ENCODE measurements at places on chromosomes 16 and 17. TPM values are rescaled to one million over a fixed set of nuclear protein-coding genes. Genes with fewer than 3 reads are reported as not detected.

- H3K27ac ChIP-seq: no peak overlapping the region
- H3K36me3 ChIP-seq: peaks cover 2% of the 10 kb centered on the region
- DNase-seq: no peak
- peaks cover 19% of the 10 kb centered on the region for H3K4me1 ChIP-seq
Measured at GRCh38 chr16:79164388-79164995, 436.0 kb downstream of the MAF start.

- H3K36me3 ChIP-seq: no peaks in the 10 kb centered on the region
- H3K4me3 ChIP-seq: no peak overlapping the region
- no peaks in the 10 kb centered on the region for H3K27me3 ChIP-seq
- H3K27ac ChIP-seq: no peak overlapping the region
Measured at GRCh38 chr16:72805486-72805885, 242.4 kb downstream of the ZFHX3 start.

DNA sequence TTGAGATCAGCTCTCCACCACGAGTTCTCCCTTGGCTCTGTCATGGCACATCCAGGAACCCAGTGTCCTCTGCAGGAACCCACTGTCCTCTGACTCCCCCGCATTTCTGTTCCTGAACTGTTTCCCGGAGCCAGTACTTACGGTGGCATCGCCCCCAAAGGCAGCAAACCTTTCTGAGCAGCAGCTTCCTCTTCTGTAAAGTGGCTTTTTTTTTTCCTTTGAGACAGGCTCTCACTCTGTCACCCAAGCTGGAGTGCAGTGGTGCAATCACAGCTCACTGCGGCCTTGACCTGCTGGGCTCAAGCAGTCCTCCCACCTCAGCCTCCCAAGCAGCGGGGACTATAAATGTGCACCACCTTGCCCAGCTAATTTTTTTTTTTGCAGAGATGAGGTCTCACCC lies 32.2 kb downstream of the NAGPA start:
- no peaks in the 10 kb centered on the region for H3K36me3 ChIP-seq
- H3K4me3 ChIP-seq: no peak overlapping the region
- no peak overlapping the region for H3K27ac ChIP-seq
- no peaks in the 10 kb centered on the region for H3K4me1 ChIP-seq
- DNase-seq: no peak

DNA sequence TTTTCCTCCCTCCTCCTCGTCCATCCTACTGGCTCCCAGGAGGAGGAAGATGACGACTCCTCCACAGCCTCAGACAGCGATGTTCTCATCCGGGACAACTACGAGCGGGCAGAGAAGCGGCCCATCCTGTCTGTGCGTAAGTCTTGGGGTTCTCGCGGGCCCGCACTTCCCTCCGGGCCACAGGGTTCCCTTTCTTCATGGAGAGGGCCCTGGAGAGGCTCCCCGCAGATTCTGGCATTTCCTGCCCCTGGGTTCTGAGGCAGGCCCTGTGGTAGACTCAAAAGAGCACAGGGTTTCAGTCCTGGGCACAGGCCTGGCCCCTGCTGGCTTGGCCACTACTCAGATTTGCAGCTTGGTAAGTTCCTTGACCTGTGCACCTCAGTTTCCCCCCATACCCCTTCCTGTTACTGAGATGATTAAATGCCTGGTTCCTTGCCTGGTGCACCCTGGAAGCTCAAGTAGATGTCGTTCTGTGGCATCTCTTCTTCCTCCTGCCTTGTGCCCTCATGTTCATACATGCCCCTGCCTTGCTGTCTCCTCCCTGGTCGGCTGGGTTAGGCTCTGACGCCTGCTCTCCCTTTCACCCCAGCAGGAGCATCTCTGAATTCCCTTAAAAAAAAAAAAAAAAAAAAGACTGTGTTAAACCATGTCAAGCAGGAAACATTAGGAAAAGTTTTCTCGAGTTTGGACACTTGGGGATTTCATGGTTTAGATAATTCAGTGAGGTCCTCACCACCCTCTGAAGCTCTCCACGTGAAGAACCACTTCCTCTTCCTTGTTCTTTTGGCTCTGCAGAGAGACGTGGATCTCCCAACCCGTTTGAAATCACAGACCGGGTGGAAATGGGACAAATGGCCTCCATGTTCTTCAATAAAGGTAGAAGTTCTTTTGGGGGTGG lies 14.3 kb upstream of the NAT9 start:
- H3K4me1 ChIP-seq: peaks cover 34% of the 10 kb centered on the region
- H3K36me3 ChIP-seq: peaks cover 35% of the 10 kb centered on the region
- DNase-seq: peak; percentile 62
- peak overlapping the region; percentile 83 for H3K27ac ChIP-seq

- peaks cover 36% of the 10 kb centered on the region for H3K4me1 ChIP-seq
- peak overlapping the region; percentile 86 for H3K27ac ChIP-seq
- no peak for DNase-seq
- no peaks in the 10 kb centered on the region for H3K27me3 ChIP-seq
Measured at GRCh38 chr17:28745786-28746411, 2.1 kb downstream of the TRAF4 start.

DNA sequence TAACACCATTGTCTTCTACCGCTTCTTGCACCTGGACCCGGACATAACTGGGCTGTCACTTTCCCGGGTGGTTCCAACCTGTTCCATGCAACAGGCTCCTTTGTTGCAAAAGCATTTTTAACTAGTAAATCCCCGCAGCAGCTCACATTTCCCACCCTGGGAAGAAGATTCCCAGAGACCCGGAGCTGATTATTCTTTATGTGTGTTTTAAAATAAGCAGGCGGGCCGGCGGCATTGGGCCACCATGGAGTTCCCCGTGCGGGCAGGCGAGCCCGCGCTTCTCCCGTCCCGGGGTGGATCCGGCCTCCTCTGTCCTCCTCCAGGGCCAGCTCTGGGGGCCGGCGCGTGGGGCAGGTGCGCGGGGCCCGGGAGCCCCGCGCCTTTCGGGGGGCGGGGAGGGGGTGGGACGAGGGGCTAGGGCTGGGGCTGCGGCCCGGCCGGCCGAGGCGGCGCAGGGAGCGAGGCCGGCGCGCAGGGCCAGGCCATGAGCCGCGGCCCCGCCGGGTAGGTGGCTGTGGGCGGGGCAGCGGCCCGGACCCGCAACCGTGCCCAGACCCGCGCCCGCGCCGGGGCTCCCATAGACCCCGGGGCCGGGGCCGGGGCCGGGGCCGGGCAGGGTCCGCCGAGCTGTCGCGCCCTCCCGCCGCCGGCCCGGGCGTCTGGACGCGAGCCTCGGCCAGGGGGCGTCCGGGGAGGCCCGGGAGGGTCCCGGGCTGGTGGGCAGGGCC lies 1.7 kb downstream of the CRAMP1 start:
- H3K27me3 ChIP-seq: no peaks in the 10 kb centered on the region
- peak; percentile 79 for DNase-seq
- H3K36me3 ChIP-seq: peaks cover 29% of the 10 kb centered on the region
- peaks cover 30% of the 10 kb centered on the region for H3K4me1 ChIP-seq
- peak overlapping the region; percentile 87 for H3K27ac ChIP-seq

GRCh38 chr16:87684106-87684677 lies 81.6 kb downstream of the KLHDC4 start:
- no peak overlapping the region for H3K27ac ChIP-seq
- H3K27me3 ChIP-seq: no peaks in the 10 kb centered on the region
- H3K4me1 ChIP-seq: peaks cover 9% of the 10 kb centered on the region
- H3K4me3 ChIP-seq: no peak overlapping the region
- no peak for DNase-seq

DNA sequence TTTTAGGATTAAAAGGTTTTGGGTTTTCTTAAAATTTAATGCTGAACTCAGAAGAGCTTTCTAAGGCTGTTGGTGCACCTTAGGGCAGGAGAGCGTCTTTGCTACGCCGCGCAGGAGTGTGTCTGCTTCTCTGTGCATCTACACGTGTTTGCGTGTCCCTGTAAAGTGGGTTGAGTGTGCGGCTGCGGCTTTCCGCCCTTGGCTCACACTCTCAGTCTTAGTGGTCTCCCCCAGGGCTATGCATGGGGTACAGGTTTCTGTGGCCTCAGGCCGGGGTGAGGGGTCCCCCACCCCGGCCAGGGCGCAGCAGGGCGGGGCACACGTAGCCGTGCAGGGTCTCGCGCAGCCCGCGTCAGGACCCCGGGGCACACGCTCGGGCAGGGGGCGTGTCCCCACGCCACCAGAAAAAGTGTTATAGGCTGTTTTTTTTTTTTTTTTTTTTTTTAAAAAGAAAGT lies 727 bp upstream of the TENT4B start:
- H3K4me1 ChIP-seq: peaks cover 30% of the 10 kb centered on the region
- DNase-seq: peak; percentile 93
- H3K27ac ChIP-seq: peak overlapping the region; percentile 94
- H3K36me3 ChIP-seq: peaks cover 9% of the 10 kb centered on the region
- no peaks in the 10 kb centered on the region for H3K27me3 ChIP-seq

- no peak overlapping the region for H3K4me3 ChIP-seq
- DNase-seq: no peak
- H3K27ac ChIP-seq: no peak overlapping the region
- no peaks in the 10 kb centered on the region for H3K4me1 ChIP-seq
- H3K36me3 ChIP-seq: no peaks in the 10 kb centered on the region
Measured at GRCh38 chr17:6107791-6108190, 37.6 kb downstream of the WSCD1 start.

DNA sequence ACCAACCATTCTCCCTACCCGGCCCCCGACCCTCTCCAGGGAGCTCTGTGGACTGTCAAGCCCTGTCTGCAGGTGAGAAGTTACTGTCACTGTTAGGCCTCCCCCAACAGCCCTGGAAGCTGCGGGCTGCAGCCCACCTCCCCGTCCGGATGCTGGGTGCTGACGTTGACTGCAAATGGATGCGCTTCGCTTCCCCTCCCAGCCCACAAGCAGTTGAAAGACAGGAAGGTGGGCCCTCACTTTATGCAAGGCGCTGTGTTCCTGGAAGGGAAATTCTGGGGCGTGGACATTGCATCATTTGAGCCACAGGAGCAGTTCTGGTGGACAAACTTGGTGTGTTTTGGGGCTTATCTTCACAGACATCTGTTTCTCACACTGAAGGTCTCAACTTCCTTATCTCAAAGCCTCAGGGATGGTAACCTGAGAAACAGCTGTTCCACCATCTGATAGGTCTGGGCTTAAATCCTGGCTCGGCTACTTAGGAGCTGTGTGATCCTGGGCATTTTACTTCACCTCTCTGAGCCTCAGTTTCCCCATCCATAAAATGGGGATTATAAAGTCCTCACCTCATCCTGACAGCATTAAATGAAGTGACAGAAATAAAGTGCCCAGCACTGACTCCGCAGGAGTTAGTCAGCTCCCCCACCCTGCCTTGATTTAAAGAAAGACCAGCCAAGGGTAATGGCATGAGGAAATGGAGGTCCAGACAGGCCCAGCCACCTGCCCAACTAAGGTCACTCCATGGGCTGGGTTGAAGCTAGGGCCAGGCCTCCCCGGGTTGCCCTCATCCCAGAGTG lies 4.6 kb upstream of the DRC7 start:
- H3K36me3 ChIP-seq: no peaks in the 10 kb centered on the region
- peaks cover 33% of the 10 kb centered on the region for H3K4me1 ChIP-seq
- DNase-seq: peak; percentile 87
- H3K4me3 ChIP-seq: peak overlapping the region; percentile 63

GRCh38 chr16:26071101-26071866 lies 379.5 kb downstream of the HS3ST4 start:
- no peak for DNase-seq
- no peaks in the 10 kb centered on the region for H3K27me3 ChIP-seq
- no peaks in the 10 kb centered on the region for H3K4me1 ChIP-seq
- H3K4me3 ChIP-seq: no peak overlapping the region
- H3K27ac ChIP-seq: no peak overlapping the region

DNA sequence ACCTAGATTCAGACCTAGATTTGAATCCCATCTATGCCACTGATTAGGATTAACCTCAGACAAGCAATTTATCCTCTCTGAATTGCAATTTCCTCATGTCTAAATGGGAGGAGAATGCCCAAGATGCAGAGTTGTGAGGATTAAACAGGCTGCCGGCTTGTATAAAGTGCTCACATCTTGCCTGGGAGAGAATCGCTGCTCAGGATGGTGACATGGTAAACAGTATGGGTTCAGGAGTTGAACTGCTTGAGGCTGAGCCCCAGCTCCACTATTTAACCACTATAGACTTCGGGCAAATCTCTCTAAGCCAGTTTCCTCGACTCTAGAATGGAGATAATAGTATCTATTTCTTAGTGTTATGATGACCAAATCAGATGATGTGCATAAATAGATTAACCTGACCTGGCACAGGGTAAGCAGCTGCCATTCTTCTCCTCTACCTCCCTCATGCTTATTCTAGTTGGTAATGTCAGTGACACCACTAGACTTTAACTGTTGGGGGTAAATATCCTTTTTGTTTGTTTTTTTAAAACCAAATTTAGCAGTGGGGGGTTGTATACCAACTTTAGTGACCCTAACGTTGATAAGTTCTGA lies 732 bp upstream of the RPL27 start:
- peak overlapping the region; percentile 99 for H3K4me3 ChIP-seq
- peaks cover 52% of the 10 kb centered on the region for H3K36me3 ChIP-seq
- no peaks in the 10 kb centered on the region for H3K27me3 ChIP-seq
- peak overlapping the region; percentile 99 for H3K27ac ChIP-seq
- peaks cover 22% of the 10 kb centered on the region for H3K4me1 ChIP-seq

GRCh38 chr16:87974178-87974577 lies 22.9 kb downstream of the BANP start:
- no peak for DNase-seq
- H3K4me1 ChIP-seq: peaks cover 24% of the 10 kb centered on the region
- H3K27ac ChIP-seq: no peak overlapping the region
- no peaks in the 10 kb centered on the region for H3K27me3 ChIP-seq
- H3K4me3 ChIP-seq: no peak overlapping the region
- peaks cover 71% of the 10 kb centered on the region for H3K36me3 ChIP-seq

The BTBD17 gene
- total RNA-seq: not detected

The TAT gene
- total RNA-seq: not detected

The HOXB9 gene
- total RNA-seq: 0.21 TPM

The MT1A gene
- total RNA-seq: 2.1 TPM

Data from activated CD4-positive, alpha-beta T cell treated with anti-CD3 and anti-CD28 coated beads, Interleukin-2, amount 10 ng/mL, durations not matched to agents 24 days and 14 days (primary cell).